ENCODE measurements at places on chromosomes 5 and 9.

DNA sequence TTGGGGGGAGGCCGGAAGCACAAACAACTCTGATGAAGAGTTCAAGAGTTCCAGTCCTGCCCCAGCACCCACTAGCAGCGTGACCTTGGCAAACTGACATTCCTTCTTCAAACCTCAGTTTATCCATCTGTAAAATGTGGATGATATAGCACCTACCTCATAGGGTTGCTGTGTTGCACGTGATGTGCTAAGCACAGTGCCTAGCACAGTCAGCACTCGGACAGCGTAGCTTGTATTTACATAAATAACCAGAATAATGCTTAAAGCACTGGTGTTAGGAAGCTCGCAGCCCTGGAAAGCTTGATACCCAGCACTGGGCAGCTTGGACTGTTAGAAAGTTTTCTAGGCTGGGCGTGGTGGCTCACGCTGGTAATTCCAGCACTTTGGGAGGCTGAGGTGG, 5.1 kb downstream of the PKN3 start:
- no peak for DNase-seq

- no peak for DNase-seq
Measured at GRCh38 chr9:2023532-2023931, 8.4 kb downstream of the SMARCA2 start.

DNA sequence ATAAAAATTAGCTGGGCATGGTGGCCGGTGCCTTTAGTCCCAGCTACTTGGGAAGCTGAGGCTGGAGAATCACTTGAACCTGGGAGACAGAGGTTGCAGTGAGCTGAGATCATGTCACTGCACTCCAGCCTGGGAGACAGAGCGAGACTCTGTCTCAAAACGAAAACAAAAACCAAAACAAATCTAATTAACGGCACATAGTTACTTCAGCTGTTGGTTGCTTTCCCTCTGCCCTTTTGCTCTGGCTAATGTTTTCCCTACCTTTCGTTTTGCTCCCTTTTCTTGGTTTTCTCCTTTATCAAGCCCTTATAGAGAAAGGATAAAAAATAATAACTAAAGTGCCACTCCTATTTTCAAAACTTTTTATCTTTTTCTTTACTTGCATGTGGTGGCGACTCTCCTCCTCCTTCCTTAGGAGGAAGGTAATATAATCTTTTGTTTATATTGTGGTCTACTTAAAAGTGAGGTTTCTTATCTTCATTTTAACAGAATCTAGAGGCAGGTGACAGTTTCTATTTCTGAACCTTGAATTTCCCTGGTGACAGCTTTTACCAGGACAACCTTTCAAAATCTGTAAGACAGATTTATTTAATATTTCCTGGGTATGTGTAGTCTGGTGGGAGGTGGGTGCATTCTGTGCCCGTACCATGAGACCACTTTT, 125.4 kb downstream of the ARHGEF28 start:
- DNase-seq: no peak

DNA sequence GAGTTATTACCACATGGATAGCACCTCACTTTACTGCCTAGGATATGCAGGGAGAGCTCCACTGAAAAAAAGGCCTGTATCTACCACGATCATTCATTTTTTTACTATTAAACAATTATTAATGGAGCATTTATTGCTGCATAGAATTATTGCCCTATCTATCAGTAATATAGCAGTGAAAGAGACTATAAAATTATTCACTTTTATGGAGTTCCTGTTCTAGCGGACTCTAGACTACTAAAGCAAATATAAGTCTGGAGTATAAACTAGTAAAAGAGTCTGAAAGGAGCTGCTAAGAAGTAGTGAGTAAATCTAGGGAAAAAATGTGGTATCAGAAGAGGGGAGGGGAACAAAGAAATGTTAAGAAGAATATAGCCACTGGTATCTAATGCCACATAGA, 150.4 kb upstream of the CYLC2 start:
- no peak for DNase-seq

- DNase-seq: peak; percentile 17
Measured at GRCh38 chr9:33510262-33511183, 13.5 kb upstream of the ANKRD18B start.

DNA sequence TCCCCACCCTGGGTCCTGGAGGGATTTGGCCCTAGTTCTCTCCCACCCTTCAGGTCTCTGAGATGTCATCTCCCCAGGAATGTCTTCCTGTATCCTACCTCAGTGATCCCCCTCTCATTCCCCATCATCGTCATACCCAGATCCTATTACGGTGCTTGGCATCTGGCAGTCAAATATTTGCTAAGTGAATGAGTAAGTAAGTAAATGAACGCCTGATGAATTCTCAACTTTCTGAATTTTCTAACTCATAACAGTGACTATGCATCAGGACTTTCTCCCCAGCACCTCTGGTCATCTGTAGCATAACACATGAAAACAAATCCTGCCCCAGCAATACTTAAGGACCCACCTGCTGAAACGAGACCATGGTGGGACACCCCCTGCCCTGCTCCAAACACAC, 244.2 kb downstream of the EBF1 start:
- DNase-seq: no peak

DNA sequence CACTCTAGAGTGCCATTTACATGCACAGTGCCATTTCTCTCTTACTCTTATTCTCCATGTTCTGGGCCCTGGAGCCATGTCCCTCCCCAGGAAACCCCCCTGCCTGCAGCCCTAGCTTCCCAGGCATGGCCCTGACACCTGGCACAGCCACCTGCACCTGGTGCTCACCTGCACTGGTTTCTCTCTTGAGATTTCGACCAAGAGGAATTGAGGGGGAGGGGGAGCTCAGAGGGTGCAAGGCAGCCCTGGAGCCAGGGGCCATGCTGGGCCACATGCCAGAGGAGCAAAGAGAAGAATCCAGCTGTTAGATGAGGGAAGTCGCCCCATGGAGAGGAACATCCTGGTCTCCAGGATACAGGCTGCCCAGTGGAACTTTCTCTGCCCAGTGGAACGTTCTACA, 65.0 kb upstream of the RAPGEF1 start:
- DNase-seq: no peak

GRCh38 chr5:65927503-65928321, 1.3 kb downstream of the ERBIN start:
- no peak for DNase-seq

GRCh38 chr5:157785801-157786200, 42.3 kb downstream of the LSM11 start:
- no peak for DNase-seq

DNA sequence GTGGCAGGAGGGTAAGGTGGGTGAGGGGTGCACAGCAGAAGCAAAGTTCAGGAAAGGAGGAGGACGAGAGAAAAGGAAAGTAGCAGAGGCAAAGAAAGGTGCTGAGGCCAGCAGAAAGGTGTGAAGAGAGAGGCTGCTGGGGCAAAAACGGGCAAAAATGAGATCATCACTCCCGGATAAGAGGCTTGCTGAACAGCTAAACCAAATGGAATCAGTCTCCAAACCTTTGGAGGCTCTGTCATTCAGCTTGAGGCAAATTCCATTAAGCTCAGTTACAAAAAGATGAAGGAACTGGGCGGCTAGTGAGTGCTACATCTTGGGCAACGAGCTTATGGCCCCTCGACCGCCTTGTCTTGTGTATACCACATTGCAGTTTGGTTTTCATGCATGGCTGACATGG, 136.4 kb downstream of the FSTL4 start:
- no peak for DNase-seq

DNA sequence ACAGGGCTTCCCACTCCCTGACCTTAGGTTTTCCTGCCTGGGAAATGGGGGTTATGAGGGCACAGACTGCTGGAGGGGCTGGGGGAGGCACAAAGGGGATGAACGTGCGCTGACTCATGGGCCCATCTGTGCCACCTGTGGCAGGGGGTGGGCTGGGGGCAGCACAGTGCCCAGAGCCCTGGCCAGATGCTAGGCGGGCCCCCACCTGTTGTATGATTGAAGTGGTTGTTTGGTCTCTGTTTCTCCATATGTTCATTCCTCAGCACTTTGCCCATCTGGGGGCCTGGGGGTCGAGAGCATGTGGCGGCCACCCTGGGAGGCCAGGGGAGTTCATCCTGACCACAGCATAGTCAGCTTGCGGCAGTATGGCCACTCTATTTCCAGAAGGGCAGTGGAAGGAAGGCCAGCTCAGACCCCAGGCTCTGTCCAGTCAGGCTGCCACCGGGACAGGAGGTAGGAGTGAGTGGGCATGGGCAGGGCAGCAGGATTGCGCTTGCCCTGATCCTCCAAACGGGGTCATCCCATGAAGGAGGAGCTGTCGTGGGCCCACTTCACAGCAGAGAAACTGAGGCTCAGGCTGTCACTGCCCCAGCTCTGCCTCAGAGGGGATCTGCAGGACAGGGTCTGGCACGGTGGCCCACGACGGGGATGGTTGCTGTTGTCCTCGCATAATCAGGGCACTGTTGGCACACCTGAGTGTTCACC, 841 bp upstream of the NINJ1 start:
- no peak for DNase-seq

DNA sequence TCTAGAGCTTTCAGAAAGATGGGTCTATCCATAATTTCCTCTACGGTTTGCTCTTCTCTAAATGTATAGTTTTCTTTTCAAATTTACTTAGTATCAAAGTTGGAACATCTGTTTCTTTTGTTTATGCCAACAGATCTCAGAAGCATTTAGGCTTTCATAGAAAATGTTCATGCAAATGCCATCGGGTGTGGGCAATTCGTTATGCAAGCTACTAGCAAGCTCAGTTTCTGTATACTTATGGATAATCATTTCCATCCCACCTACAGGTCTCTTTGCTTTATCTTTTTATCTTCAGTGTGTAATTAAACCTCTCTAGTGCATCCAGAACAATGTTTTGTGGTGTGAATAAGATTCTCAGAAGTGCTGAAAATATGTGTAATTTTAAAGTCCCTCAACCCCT, 59.9 kb downstream of the NUDT12 start:
- DNase-seq: no peak

DNA sequence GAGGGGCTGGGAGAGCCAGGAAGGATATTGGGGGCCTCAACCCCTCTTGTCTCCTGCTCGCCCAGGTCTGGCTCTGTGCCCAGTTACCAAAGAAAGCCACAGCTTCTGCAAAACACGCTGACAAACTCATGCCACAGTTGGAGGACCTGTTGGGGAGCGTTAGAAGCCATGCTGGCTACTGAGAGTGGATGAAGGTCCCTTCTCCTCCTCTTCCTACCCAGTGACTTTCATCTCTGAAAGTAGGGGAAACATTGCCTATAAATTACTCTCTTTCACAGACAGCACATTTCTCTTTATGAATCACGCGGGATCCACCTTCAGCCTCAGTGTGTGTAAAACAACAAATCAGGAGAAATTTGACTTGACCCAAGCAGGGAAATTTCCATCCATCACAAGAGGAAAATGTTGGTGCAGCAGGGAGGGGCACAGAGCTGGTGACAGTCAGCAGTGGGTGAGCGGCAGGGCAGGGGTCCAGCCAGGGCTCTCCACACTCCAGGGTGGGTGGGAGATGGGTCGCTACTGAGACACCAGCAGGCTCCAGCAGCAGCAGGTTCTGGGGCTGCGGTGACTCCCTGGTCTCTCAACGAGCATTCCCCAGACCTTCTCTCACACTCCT, 181.9 kb downstream of the FGF18 start:
- DNase-seq: no peak

DNA sequence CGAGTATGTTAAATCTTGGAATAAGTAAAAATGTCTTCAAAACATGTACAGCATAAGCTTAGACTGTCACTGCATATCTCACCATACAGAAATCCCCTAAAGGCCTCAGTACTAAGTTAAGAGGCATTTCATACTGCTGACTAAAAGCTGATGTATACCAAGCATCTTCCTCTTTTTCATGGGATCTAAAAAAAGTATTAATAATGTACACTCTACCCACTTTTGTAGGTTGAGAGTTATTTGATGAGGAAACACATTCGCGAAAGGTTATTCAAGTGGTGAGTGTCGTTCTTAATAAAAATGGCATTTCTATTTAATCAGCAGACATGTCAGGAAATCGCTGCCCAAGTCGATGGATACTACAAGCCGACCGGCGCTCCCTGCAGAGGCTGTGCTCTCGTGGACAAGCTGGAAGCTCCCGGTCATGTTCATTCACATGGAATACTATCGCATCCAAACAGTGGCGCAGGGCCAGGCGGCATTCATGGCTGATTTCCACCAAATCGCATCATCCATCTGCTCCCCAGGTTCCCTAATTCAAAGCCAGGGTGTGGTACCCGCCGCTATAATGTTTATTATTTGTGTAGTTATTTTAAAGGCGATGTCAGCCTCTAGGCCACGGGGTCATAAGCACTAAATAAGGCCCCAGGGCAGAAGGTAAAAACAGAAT, 724 bp downstream of the SGTB start:
- DNase-seq: peak; percentile 4

DNA sequence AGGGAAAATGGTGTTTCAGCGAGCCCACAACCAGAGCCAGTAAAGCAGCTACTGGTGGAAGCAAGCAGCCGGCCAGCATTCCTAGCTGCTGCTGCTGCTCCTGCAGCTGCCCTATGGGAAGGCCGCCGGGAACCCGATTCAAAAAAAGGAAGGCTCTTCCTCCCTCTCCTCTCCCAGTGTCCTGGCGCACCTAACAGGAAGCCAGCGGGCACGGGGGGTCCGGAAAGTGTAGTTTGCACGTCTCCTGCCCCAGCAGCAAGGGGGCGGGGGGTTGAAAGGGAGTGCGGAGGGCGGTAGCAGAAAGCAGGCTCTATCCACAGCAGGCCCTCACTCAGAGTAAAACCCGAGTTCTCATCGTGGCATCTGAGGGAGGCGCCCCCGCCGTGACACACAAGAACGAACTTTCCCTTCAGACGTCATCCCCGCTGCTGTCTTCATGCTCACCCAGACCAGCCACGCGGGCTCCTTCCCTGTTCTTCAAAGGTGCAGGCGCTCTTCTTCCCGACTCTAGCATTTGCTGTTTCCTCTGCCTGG, 16.5 kb downstream of the GRXCR2 start:
- no peak for DNase-seq

GRCh38 chr9:35364817-35365585, 124.9 kb upstream of the RUSC2 start:
- DNase-seq: no peak

DNA sequence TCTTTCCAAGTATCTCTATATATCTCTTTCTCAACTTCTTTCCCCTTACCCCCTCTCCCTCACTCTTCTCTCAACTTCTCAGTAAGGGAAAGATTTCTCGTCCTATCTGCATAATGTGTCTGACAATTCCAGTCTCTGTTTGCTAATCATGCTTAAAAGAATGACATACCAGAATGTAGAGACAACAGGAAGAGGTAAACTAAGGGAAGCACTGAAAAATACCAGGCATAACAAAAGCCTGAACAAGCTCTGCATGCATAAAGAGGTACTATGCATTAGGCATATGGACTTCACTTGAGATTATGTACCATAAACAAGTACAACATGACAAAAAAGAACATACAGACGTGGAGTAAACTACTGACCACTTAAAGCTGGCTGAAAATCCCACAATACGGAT, 62.6 kb downstream of the SEMA5A start:
- DNase-seq: no peak

- DNase-seq: no peak
Measured at GRCh38 chr9:81823672-81824554, 104.3 kb upstream of the SPATA31D4 start.
